ENCODE measurements at places on chromosomes 4 and X.

- DNase-seq, result no peak
Measured at GRCh38 chr4:16119981-16120380, 36.2 kb upstream of the PROM1 start.

DNA sequence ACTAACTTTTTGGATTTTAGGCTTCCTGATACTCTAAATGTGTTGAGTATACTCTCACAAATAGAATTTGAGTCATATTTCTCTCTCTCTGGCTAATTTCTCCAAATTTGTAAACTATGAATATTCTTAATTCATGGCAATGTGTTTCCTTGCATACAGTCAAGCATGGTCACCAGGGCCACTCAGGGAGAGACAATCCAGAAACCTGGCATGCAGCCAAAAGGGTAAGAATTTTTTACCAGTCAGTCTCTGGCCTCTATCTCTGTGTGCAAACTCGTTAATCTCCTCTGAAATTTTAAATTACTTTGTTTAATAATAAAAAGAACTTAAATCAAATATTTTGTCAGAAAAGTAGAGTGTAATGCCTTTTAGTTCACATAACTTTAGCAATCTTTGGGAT is 179.8 kb downstream of the OR13H1 start:
- DNase-seq, result no peak

GRCh38 chr4:5890063-5890727 is 2.7 kb downstream of the CRMP1 start:
- DNase-seq, result no peak

- no peak for DNase-seq
Measured at GRCh38 chrX:11424903-11425674, 131.9 kb downstream of the AMELX start.

GRCh38 chr4:94673961-94674360 is 83.8 kb upstream of the BMPR1B start:
- no peak for DNase-seq

- DNase-seq, result no peak
Measured at GRCh38 chrX:105753411-105753810, 68.9 kb upstream of the NRK start.

- no peak for DNase-seq
Measured at GRCh38 chrX:2325076-2325784, 175.5 kb downstream of the DHRSX start.

DNA sequence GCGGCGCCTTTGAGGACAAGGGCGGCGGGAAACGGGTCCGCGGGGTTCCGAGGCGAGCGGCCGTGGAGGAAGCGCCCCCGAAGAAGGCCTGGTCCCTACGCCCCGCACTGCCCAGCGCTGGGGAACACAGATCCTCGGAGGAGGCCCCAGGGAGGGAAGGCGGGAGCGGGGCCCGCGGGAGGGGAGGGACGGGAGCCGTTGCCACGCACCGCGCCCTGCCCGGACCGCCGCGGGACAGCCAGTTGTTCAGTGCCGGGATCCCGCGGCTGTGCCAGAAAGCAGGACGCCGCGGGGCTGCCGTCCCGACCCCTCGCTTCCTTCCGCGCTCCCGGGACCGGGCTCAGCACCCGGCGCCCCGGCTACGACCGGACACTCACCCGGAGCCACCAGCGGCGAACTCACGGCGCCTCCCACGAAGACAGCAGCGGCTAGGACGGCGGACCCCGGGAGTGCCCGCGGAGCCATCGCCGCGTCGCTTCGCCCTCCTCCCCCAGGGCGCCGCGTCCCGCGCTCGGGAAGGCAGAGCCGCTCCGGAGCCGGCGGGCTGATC is 278 bp downstream of the RELL1 start:
- peak; percentile 20 for DNase-seq

GRCh38 chr4:145565328-145565727 is 53.9 kb upstream of the MMAA start:
- DNase-seq, result no peak

Measured in activated CD4-positive, CD25-positive, alpha-beta regulatory T cell (primary cell).